ENCODE measurements at places on chromosomes 16 and 17.

DNA sequence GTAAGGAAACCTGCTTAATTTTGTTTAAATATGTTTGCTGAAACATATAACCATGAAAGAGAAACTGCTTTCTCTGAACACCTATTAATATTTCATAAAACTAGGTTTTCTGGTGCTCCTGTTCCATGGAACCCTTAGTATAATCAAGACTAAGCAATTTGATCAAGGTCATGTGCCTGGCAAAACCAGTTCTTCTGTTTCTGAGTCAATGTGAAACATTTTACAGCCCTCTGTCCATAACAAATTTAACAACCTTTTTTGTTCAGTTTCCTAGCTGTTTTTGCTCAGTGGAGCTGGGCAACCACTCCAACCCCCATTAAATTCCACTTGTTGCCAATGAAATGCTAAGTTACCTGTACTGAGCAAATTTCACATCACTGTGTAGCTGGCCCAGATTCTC lies 344.0 kb downstream of the CA10 start:
- DNase-seq, result no peak

- DNase-seq, result no peak
Measured at GRCh38 chr16:12099451-12100123, 123.1 kb downstream of the SNX29 start.

- DNase-seq, result no peak
Measured at GRCh38 chr17:77508047-77508715, 367.4 kb downstream of the SEC14L1 start.

DNA sequence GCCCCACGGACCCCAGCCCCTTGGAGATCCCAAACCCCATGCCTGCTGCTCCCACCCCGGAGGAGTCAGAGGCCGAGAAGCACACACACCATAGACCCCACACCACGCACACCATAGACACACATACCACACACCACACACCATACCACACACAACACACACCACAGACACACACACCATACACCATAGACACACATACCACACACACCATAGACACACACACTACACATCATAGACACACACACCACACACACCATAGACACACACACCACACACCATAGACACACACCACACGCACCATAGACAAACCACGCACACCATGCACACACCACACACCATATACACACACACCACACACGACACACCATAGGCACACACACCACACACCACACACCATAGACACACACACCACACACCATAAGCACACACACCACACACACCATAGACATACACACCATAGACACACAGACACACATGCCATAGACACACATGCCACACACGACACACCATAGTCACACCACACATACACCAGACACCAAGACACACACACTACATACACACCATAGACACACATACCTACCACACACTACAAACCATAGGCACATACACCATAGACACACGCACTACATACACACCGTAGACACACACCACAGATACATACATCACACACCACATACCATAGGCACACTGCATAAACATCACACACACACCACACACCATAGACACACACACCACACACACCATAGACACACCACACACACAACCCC lies 11.3 kb downstream of the TBC1D16 start:
- no peak for DNase-seq

- no peak for DNase-seq
Measured at GRCh38 chr17:17492085-17492484, 4.1 kb downstream of the RASD1 start.

- DNase-seq, result no peak
Measured at GRCh38 chr16:28167730-28168129, 44.0 kb downstream of the XPO6 start.

- DNase-seq, result no peak
Measured at GRCh38 chr17:75265614-75266315, 4.1 kb downstream of the MRPS7 start.

- no peak for DNase-seq
Measured at GRCh38 chr16:66134875-66135274, 231.6 kb upstream of the CDH5 start.

DNA sequence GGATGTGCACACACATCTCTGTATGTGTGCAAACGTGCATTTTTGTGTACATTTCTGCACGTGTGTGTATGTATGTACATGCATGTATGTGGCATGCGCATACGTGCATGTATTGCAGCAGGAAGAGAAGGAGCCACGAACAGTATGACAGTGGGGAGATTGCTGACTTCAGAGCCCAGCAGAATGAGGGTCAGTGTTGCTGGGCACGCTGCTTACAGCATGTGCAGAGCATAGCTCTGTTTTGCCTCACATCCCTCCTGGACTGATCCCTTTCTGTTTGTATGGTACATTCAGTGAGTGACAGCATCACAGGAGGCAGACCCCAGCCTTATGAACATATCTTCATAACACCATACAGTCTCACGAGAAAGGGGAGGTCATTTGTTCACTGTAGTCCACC lies 934.0 kb upstream of the EEF2KMT start:
- DNase-seq, result no peak

- no peak for DNase-seq
Measured at GRCh38 chr17:61179380-61179806, 220.2 kb upstream of the TBX2 start.

DNA sequence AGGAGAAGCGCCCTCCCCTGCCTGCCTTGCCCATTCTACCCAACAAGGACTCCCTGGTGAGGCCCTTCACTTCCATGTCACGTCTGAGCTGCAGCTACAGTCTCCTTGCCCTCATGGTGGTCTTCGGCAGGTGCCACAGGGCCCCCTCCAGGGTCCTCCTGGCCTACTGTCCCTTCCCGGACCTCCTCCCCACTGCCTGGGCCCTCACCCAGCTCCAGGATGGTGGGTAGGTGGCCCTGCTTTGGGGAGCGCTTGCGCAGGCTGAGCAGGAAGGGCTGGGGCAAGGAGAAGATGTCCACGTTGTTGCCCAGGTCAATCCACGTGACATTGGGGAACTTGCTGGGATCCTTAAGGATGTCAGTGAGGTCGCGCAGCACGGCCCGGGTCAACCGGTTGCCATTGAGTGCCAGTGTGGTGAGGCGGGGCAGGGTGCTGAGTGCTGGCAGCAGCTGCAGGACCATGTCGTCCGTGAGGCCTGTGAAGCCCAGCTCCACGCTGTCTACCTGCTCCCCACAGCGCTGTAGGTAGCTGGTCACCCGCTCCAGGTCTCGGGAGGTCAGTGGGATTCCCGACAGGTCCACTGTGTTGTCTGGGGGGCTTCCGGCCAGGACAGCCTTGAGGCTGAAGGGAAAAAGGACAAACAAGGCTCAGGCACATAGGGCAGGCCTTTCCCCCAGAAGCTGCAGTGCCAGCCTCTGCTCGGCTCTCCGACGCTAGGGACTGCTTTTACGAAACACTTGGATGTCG lies 28.3 kb downstream of the TRPV2 start:
- DNase-seq, result peak; percentile 39

GRCh38 chr16:64489449-64489848 lies 632.4 kb downstream of the CDH11 start:
- no peak for DNase-seq

- no peak for DNase-seq
Measured at GRCh38 chr16:17303101-17303500, 167.7 kb downstream of the XYLT1 start.

GRCh38 chr16:87123356-87124001 lies 193.7 kb downstream of the C16orf95 start:
- no peak for DNase-seq

DNA sequence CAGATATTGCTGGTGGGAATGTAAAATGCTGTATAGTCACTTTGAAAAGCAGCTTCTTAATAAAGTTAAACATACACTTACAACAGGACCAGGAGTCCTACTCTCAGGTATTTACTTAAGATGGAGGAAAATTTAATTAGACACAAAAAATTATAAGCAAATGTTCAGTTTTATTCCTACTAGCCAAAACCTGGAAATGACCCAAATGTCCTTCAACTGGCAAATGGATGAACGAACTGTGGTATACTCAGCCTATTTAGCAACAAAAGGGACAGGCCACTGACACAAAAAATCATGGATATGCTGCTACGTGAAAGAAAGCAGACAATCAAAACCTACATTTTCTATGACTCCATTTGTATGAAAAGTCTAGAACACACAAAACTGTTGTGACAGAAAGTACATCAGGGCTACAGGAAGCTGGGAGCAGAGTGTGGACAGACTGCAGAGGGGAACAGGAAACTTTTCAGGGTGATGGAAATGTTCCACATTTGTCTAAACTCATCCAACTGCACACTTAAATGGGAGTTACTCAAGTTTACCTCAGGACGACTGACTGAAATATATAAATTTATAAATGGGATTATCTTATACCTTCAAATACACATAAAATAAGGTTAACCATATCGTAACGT lies 49.3 kb upstream of the MNT start:
- DNase-seq, result no peak

DNA sequence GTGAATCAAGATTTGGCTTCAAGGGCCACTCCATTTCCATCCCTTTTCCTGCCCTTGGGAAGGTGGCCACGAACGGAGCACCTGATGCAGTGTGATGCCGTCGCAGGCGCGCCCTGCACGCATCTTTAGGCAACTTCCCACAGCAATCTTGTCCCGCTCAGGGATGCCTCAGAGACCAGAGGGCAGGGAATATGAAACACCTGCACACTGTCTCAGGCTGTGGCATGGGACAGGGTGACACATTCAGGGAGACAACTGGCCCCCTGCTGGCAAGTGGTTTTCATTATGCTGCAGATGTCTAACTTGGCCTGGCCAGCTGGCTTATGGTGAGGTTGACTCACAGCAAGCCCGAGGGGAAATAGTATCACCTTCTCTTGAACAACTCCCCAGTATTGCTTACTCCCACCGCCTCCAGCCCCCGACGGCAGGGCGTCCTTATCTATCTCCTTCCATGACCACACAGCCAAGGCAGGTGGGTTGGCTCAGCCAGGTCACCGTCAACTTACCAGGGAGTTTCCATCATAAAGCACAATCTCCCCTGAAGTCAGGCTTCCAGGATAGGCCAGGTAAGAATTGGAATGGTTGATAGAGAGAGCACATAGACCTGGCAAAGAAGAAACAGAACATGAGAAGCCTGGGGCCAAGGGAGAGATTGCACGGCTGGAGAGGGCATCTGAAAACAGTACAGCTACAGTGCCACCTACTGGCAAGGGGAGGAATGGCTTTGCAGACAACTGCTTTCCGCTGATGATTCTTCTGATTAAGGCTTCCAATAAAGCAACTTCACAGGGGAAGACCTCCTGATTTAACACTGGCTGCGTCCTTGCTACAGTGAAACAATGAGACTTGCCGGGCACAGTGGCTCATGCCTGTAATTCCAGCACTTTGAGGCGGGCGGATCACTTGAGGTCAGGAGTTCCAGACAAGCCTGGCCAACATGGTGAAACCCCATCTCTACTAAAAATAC lies 21.1 kb downstream of the WIPI1 start:
- peak; percentile 79 for DNase-seq

GRCh38 chr17:71933306-71933705 lies 187.5 kb upstream of the SOX9 start:
- no peak for DNase-seq

GRCh38 chr17:78127888-78128550 lies 536 bp downstream of the TMC6 start:
- DNase-seq, result no peak

DNA sequence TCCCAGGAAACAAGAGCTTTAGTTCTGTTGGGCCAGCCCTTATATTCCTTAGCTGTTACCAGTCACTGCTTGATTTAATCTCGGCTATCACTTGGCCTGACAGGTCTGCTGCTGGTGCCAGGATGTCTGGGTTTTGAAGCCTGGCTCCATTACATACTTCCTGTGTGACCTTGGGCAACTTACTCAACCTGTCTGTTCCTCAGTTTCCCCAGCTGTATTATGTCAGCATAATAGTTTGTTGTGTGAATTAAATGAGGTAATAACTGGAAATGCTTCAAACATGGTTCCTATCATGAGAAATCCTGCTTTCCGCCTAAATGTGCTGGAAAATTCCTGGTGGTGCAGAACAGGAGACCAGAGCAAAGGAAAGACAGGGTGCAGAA lies 50.6 kb upstream of the STH start:
- no peak for DNase-seq

DNA sequence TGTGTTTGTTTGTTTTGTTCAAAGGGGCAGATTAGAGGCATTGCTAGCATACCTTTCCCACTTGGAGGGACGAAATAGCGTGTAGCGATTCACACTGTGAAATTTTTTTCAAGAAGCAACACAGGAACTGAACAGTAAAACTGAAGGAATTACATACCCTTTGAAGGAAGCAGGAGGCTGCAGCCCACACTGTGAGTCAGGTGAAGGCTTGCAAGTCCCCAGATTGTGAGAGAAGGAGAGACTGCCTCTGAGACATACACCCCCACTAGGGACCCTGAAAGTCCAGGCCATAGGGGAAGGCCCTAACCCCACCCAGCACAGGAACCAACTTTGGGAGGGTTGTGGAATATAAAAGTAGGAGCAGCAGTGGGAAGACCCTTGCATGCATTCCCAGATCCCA lies 69.6 kb upstream of the HS3ST3A1 start:
- no peak for DNase-seq

DNA sequence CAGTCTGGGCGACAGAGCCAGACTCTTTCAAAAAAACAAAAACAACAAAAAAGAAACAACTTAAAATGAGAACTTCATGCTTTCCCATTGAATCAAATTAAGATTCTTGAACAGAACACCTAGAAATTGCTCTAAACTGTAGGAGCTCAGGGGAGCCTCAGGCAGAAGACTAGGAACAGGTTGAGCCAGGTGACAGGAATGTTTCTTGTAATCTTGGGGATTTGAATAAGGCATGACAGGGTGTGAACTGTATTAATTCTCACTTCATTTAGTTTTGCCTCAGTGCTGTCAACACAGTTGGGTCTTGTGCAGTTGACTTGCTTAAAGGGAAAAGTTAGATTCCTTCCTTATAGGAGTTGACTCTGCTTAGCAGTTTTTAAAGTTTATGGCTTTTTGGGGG lies 27.8 kb downstream of the SOCS7 start:
- no peak for DNase-seq

DNA sequence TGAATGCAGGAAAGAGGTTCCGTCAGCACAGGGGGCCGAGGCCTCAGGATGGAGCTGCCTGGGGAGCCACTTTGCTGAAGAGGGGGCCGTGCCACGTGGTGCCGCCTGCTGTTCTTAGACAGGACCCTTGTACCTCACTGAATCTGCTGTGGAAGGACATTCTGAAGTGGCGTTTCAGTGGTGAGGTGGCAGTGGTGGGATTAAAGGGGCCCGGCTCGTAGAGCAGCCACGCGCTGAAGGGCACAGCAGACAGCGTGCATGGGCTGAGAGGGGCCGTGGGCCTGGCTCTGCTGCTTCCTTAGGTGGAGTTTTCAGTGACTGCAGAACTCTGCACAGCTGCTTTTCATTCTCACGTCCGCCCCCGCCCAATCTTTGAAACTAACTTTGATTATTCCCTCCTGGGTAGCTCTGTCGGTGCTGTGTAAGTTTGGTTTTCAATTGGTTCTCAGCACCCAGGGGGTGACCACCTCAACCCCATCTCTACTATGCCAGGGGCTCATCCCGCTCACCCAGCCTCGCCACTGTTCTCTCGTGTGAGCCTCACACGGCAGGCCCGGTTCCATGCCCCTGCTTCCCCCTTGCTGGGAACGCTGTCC lies 70.3 kb downstream of the SEC14L1 start:
- DNase-seq, result no peak

- no peak for DNase-seq
Measured at GRCh38 chr16:84071121-84071520, 28.5 kb upstream of the SLC38A8 start.
